ENCODE measurements at places on chromosomes 11 and 22. TPM values are rescaled to one million over a fixed set of nuclear protein-coding genes. Genes with fewer than 3 reads are reported as not detected.
A peak's percentile ranks its signal among the peaks of the same experiment; 100 is the strongest.

DNA sequence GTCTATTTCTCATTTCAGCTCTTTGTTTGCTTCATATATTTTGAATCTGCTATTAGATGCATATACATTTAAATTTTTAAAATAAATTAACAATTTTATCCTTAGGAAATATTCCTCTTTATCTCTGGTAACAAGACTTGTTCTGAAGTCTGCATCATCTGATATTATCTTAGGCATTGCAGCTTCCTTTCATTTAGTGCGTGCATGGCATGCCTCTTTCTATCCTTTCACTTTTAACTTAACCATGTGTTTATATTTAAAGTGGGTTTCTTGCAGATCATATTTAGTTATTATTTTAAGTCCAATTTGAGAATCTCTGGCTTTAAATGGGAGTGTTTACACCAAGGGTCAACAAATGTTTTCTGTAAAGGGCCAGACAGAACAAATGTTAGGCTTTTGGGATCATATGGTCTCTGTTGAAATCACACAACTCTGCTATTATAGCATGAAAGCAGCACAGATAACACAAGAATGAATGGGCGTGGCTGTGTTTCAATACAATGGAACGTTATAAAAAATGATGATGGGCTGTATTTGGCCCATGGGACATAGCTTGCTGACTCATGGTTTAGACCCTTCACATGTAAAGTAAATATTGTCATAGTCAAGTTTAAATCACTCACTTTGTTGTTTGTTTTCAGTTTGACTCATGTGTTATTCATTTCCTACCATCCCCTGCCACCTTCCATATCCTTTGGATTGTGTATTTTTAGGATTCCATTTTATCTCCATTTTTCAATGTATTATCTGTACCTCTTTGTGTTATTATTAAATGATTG lies 83.9 kb upstream of the SNX19 start:
- H3K4me3 ChIP-seq: no peak overlapping the region
- H3K36me3 ChIP-seq: no peaks in the 10 kb centered on the region
- H3K27ac ChIP-seq: no peak overlapping the region
- H3K27me3 ChIP-seq: peaks cover 5% of the 10 kb centered on the region

- no peaks in the 10 kb centered on the region for H3K27me3 ChIP-seq
- H3K4me3 ChIP-seq: no peak overlapping the region
- no peaks in the 10 kb centered on the region for H3K36me3 ChIP-seq
- H3K4me1 ChIP-seq: peaks cover 8% of the 10 kb centered on the region
These were observed 2.3 kb upstream of the SLC25A1 start for GRCh38 chr22:19180740-19181410.

DNA sequence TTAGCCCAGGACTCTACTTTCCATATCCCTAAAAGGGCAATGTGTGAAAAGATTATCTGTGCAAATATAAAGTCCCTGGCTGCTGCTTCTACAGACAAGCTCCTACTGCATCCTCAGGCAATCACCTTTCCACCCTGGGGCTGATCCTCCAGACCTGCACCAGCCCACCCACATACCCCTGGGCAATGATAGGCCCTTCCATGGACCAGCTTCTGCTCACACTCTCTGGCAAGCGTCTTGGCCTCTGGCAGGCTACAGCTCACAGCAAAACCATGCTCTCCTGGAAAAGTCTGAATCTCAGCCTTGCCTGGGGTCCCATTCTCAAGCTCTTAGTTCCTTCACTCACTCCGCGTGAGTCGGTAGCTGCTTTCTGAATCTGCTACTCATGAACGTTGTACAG lies 69.5 kb downstream of the IGLL5 start:
- no peaks in the 10 kb centered on the region for H3K4me1 ChIP-seq
- no peak overlapping the region for H3K27ac ChIP-seq
- H3K36me3 ChIP-seq: no peaks in the 10 kb centered on the region
- no peak overlapping the region for H3K4me3 ChIP-seq
- no peaks in the 10 kb centered on the region for H3K27me3 ChIP-seq
- no peak for DNase-seq

DNA sequence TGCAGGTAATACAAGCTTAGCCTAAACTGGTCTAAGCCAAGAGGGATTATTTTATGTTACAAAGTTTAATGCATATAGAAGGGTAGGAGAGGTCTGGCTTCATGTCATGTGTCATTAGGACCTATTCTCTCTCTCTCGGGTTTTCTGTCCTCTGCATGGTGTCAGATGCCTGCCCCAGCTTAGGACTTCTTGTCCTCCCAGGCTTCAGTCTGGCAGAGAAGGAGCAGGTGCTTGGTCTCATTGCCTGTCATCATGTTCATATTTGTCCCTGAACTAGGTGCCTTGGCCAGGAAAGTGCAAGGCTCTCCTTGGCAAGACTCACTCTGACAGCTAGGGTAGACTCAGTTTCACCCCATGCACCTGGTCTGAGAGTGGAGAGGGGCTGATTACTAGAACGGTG lies 126.3 kb downstream of the ADAMTS15 start:
- no peaks in the 10 kb centered on the region for H3K27me3 ChIP-seq
- peaks cover 7% of the 10 kb centered on the region for H3K4me1 ChIP-seq

DNA sequence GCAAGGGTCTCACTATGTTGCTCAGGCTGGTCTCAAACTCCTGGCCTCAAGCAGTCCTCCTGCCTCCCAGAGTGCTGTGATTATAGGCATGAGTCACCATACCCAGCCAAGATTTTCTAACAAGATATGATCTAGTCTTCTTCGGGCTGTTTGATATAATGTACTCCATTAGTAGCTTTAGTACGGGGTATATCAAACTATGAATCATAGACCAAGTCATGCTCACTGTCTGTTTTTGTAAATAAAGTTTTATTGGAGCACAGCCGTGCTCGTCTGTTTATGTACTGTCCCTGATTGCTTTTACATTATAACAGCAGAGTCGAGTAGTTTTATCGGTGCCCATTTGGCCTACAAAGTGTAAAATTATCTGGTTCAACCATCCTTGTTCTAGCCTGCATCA lies 43.9 kb upstream of the GRIK4 start:
- no peak for DNase-seq
- no peak overlapping the region for H3K27ac ChIP-seq
- no peaks in the 10 kb centered on the region for H3K27me3 ChIP-seq
- no peaks in the 10 kb centered on the region for H3K4me1 ChIP-seq

- H3K4me1 ChIP-seq: peaks cover 4% of the 10 kb centered on the region
- H3K27me3 ChIP-seq: no peaks in the 10 kb centered on the region
- no peak overlapping the region for H3K4me3 ChIP-seq
- DNase-seq: peak; percentile 25
- H3K36me3 ChIP-seq: no peaks in the 10 kb centered on the region
These were observed 3.5 kb upstream of the MRPL48 start for GRCh38 chr11:73784080-73784634.

GRCh38 chr22:22865311-22866072 lies 22.1 kb upstream of the IGLL5 start:
- no peaks in the 10 kb centered on the region for H3K36me3 ChIP-seq
- H3K4me1 ChIP-seq: no peaks in the 10 kb centered on the region
- H3K27me3 ChIP-seq: no peaks in the 10 kb centered on the region
- no peak overlapping the region for H3K4me3 ChIP-seq
- DNase-seq: no peak

DNA sequence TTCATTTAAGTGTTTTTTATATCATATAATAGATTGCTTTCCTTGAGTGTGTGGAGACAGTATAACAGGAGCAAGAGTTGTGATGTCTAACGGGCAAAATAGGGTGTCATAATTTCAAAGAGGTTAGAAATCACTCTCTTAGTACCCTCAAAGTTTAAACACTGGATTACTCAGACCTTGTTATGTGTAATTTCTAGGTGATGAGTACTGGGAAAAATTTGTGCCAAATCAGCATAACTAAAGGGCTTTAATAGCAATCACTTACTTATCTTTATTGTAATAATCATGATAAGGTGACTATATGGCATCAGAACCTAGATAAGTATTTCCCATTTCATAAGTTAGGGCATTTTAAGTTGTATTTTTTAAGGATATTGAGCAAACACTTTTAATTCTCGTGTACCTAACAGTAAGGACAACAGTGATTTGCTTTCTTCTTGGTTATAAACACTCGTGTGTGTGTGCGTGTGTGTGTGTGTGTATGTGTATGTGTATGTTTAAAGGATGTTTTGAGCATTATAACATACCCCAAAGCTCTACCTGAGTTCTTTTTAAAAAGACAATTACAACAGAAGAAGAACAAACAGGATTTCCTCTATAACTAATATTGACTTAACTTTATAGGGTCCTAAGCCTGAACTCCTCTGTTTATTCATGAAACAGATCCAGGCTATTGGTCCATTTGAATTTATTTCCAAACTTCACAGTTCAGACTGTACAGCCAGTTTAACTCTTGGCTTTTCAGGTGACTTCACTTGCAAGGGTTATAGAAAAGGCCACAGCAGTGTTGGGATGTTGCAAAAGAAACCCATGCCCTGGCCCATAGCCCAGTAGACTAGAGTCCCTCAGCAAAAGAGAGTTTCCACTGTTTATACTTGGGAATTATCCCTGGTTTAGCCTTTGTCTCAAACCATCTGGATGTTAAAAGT lies 23.7 kb upstream of the PDE3B start:
- H3K27ac ChIP-seq: no peak overlapping the region
- no peaks in the 10 kb centered on the region for H3K36me3 ChIP-seq
- no peak overlapping the region for H3K4me3 ChIP-seq
- no peaks in the 10 kb centered on the region for H3K27me3 ChIP-seq
- H3K4me1 ChIP-seq: no peaks in the 10 kb centered on the region
- DNase-seq: no peak

- peaks cover 54% of the 10 kb centered on the region for H3K4me1 ChIP-seq
- no peak overlapping the region for H3K4me3 ChIP-seq
- H3K27me3 ChIP-seq: no peaks in the 10 kb centered on the region
- peak; percentile 71 for DNase-seq
- H3K27ac ChIP-seq: peak overlapping the region; percentile 100
These were observed 9.9 kb upstream of the CELSR1 start for GRCh38 chr22:46547179-46547882.

DNA sequence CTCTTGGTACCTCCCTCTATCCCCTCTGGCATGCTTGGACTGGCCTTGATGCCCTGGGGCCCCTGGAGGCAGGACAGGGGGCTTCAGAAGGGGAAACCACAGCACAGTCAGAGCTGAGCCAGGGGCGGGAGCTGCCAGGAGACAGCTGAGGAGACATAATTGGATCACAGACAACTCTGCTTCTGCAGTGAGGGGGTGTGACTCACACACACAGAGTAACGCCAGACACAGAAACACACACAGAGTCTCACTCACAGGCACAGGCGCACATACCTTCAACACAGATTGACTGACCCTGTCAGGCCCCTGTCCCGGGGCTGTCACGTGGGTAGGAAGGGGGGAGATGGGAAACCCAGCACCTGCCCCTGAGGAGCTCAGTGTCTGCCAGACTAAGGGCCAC lies 20.6 kb downstream of the STARD10 start:
- H3K4me3 ChIP-seq: no peak overlapping the region
- peaks cover 14% of the 10 kb centered on the region for H3K4me1 ChIP-seq

GRCh38 chr11:108788565-108789199 lies 123.8 kb downstream of the DDX10 start:
- peaks cover 18% of the 10 kb centered on the region for H3K4me1 ChIP-seq
- DNase-seq: peak; percentile 44
- no peak overlapping the region for H3K4me3 ChIP-seq
- no peak overlapping the region for H3K27ac ChIP-seq
- no peaks in the 10 kb centered on the region for H3K36me3 ChIP-seq
- H3K27me3 ChIP-seq: no peaks in the 10 kb centered on the region

DNA sequence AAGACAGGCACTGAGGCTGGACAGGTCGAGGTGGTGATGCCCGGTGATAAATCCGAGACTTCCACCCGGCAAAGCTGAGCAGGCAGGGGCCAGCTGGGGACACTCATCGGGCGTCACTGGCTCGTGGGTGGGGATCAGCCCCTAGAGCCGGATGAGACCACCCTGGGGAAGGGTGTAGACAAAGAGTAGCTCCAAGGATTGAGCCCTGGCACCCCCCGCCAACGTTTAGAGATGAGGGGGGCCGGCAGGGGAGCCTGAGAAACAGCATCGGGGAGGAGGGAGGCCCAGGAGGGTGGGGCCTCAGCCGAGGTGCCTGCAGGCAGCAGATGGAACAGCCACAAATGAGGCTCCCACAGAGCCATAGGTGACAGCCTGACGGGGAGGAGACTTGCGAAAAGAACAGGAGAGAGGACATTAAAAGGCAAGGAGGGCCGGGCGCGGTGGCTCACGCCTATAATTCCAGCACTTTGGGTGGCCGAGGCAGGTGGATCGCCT lies 27.4 kb upstream of the CBX7 start:
- H3K4me3 ChIP-seq: no peak overlapping the region
- peaks cover 17% of the 10 kb centered on the region for H3K4me1 ChIP-seq
- no peaks in the 10 kb centered on the region for H3K36me3 ChIP-seq

DNA sequence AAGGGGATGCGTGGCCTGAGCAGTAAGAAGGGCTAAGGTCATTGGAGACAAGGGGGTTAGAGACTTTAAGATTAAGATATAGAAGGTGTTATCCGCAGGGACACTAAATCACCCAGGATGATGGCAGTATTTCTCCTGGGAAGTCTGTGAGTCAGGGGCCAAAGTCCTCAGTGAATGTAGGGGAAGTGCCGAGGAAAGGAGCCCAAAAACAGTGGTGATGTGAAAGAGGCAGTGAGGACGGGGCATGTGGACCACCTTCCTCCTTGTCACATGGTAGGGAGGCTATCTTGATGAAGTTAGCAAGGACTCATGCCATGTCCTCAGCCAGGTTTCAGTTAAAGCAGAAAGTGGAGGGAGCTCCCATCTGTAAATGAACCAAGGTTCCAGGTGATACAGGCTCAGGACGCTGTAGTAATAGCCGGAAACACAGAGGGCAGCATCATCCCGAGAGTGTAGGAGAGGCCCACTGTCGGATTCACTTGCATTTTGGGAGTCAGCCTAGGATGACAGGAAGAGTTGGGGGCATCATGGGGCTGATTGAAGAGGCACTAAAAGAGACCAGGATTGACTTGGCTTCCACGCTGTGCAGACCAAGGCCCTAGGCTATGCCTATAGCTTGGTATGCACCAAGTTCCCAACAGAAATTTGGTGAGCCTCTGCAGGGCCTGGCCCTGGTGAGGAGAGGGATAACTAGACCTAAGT lies 33.5 kb downstream of the WEE1 start:
- DNase-seq: no peak
- no peak overlapping the region for H3K27ac ChIP-seq
- H3K27me3 ChIP-seq: no peaks in the 10 kb centered on the region
- no peaks in the 10 kb centered on the region for H3K4me1 ChIP-seq
- H3K36me3 ChIP-seq: no peaks in the 10 kb centered on the region

GRCh38 chr11:132008872-132009271 lies 638.5 kb downstream of the NTM start:
- H3K36me3 ChIP-seq: no peaks in the 10 kb centered on the region
- DNase-seq: no peak
- no peak overlapping the region for H3K4me3 ChIP-seq
- peaks cover 41% of the 10 kb centered on the region for H3K27me3 ChIP-seq
- H3K4me1 ChIP-seq: no peaks in the 10 kb centered on the region

- no peak overlapping the region for H3K27ac ChIP-seq
- no peaks in the 10 kb centered on the region for H3K27me3 ChIP-seq
- H3K36me3 ChIP-seq: no peaks in the 10 kb centered on the region
- H3K4me1 ChIP-seq: no peaks in the 10 kb centered on the region
- peak; percentile 97 for DNase-seq
- H3K4me3 ChIP-seq: no peak overlapping the region
These were observed 6.9 kb downstream of the OR8B12 start for GRCh38 chr11:124536520-124536919.

GRCh38 chr22:23268139-23268712 lies 87.9 kb downstream of the BCR start:
- H3K4me3 ChIP-seq: no peak overlapping the region
- DNase-seq: no peak
- no peaks in the 10 kb centered on the region for H3K27me3 ChIP-seq
- no peaks in the 10 kb centered on the region for H3K4me1 ChIP-seq
- H3K27ac ChIP-seq: no peak overlapping the region

GRCh38 chr11:118705111-118705741 lies 25.8 kb upstream of the TREH start:
- H3K4me3 ChIP-seq: no peak overlapping the region
- no peaks in the 10 kb centered on the region for H3K4me1 ChIP-seq
- H3K36me3 ChIP-seq: no peaks in the 10 kb centered on the region
- no peak for DNase-seq

The OPCML gene
- 0.51 TPM for total RNA-seq

The RAB39A gene
- total RNA-seq: 0.88 TPM

The HTR3A gene
- total RNA-seq: 0.24 TPM

The DDX6 gene
- 113 TPM for total RNA-seq

The CD3G gene
- total RNA-seq: not detected
